ENCODE measurements at places on chromosomes 2 and 18.
A peak's percentile ranks its signal among the peaks of the same experiment; 100 is the strongest.

DNA sequence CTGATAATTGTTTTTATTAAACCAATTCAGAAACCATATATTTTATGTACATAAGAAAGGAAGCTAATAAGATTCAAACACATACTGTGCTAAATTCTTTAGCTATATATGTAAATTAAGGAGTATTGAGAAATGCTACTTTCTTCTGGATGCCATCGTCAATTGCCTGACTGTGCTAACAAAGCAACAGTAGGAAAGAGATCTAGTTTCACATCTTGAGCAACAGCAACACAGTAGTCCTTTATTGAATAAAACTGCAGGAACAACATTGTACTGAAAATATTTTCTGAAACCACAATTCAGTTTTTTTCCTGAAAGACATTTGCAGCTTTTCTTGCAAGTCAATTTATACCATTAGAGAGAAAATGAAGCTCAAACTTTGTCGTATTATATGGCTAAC lies 1404.9 kb upstream of the SLC39A10 start:
- DNase-seq = no peak

- no peak for DNase-seq
These were observed 421 bp upstream of the FAM171B start for GRCh38 chr2:186693446-186693832.

GRCh38 chr2:54081574-54081973 lies 33.8 kb upstream of the ACYP2 start:
- no peak for DNase-seq

DNA sequence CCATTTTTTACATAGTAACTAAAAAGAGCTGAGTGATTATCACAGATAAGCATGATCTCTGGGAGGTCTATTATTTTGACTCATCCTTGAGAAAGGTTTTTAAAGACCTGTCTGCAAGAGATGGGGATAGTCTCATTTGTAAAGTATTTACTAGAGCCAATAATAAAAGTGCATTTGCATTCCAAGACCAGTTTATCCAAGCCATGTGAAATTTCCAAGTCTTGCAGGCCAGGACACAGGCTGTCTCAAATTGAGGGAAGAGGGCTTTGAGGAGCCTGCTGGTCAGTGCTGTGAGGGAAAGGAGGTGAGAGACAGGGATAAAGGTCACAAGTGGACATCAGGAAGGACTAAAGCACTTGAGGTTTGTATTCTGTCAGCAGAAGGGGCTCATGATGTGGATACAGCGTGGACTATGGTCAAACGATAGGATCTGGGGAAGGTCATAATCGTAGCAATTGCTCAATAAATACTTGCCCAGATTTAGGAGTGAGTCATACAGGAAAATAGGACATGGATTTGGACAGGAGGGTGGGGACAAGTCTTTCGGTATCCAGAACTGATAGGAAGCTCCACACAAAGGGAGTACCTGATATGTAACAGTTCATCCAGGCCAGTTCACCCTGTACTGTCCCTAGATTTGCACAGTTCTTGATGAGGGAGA lies 6.6 kb upstream of the CDH2 start:
- no peak for DNase-seq

- DNase-seq = no peak
These were observed 36.2 kb upstream of the CCBE1 start for GRCh38 chr18:59733421-59733820.

DNA sequence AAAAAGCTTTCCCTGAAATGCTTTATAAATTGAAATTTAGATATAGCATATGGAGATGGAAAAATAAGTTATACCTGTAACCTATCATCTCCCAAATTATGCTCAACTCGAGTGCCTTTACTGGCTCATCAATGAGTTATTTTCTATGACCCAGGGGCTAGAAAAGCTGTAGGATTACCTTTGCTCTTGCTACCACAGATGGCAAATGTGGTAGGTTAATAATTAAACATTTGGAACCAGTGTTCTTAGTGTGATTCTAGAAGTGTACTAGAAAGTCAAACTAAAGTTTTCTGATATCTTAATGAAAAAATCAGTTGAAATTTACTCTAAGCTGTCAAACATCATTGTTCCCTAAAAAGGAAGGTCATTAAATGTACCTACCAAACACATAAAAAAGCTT lies 22.5 kb downstream of the ALS2 start:
- no peak for DNase-seq

DNA sequence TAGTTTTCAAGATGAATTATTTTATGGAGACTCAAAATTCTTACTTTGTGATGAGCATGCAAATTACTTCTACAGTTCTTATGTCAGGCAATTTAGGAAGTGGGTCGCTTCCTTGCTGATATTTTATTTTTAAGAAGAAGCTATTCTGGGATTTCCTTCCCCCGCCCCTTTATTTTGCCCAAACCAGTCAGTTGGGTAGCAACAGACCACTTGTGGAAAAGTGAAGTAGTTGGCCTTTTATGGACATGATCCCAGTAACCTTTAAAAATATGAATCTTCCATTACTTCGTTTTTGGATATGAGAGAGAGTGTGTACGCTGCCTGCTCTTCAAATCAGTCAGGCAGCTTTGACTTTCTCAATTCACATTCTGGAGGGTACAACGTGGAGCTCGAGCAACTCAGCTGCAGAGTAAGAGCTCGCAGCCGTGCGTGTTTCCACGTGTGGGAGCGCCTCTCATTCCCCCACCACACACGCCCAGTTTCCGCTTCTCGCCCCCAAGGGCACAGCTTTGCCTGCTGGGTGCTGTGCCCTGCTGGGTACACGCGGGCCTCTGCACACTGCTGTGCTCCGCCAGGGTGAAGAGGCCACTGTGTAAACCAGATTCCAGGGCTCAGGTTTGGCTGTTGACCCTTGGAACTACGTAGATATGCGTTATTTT lies 92.6 kb downstream of the ITGB1BP1 start:
- no peak for DNase-seq

DNA sequence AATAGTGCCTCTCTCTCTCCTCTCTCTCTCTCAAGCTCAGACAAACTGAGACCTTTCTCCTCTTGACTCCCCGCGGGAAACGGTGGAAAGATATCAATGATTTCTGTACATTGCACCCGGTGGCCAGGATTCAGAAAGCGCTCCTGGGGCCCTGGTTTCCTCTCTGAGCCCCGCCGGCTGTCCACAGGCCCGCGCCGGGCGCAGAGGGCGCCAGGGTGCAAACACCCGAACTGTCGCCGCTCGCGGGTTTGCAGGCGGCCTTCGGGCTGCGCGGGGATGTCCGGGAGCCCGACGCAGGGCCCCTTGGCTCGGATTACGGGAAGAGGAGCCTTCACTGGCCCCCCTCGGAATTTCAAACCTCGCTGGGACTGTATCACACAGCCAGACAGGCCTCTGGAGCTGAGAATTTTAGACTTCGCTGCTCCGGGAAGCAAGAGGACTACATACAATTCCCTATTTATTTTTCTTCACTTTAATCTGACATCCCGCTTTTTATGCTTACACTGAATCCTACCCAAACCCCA lies 5.2 kb upstream of the EN1 start:
- DNase-seq = no peak

DNA sequence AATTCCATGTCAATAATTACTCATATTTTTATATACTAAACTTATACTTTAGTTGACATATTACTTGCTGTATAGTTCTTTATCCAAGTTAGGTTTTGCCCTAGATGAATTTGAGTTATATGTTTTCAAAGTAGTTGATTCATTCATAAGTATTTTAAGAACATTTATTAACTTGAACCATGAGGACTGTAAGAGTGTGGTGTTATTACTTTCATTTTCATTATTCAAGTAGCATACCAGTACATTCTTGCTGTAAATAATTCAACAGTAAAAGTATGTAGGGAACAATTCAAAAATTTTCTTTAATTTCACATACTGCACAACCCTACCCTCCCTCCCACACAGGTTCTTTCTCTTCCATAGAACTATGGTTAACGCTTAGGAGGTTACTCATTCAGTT lies 75.4 kb downstream of the ANKRD12 start:
- no peak for DNase-seq

DNA sequence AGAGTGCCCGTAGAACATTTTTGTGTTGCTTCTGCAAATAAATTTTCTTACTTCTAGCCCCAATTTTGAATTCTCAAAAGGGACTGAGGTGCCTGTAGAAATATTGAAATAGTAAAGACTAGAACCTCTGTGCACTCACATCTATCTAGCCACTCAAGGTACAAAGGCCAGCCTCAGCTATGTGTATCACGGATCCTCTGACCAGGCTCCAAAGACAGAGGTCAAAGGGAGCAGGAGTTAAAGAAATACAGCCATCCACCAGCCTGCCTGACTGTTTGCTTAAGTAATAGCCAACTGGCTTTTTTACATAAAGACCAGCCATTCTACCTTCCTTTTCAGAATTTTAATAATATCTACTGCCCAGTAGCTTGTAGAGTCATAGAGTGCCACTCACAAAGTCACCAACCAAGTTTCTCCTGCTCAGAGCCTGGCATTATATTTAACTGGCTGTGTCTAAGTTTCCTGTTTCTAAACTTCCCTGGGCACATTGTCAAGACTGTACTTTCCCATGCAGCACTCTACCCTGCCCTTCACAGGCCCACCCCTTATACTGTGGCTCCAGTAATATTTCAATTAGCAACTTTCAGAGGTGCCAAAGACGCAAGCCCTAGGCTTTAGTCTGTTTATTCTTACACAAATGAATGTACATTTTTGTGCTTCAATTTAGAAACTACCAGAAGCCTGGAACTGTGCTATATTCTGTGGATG lies 338.3 kb upstream of the NT5C1B start:
- no peak for DNase-seq

GRCh38 chr2:16162491-16163040 lies 222.2 kb downstream of the MYCN start:
- DNase-seq = no peak

- DNase-seq = no peak
These were observed 140.1 kb upstream of the AQP4 start for GRCh38 chr18:27005589-27005988.

GRCh38 chr18:61530681-61531080 lies 197.5 kb downstream of the CDH20 start:
- no peak for DNase-seq

DNA sequence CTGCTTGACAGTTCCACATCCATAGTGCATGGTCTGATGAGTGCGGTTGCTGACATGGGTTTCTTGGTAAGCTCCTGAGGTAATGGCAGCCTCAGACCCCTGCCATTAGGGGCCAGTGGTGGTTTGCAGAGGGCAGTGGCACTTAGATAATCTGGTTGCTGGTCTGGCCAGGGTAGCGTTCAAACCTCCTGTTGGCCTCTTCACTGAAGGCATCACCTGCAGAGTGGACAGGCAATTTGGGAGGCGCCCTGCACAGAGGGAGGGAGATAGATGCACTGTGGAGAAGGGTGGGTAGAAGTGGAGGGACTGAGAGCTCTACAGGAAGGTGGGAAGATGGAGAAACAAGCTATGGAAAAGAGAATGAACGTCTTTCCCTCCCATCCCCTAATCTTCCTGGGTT lies 3.7 kb downstream of the HTRA2 start:
- DNase-seq = no peak

- DNase-seq = peak; percentile 9
These were observed 871 bp upstream of the ALS2 start for GRCh38 chr2:201781557-201782051.

- DNase-seq = no peak
These were observed 169.5 kb downstream of the SLC8A1 start for GRCh38 chr2:40282428-40282827.

DNA sequence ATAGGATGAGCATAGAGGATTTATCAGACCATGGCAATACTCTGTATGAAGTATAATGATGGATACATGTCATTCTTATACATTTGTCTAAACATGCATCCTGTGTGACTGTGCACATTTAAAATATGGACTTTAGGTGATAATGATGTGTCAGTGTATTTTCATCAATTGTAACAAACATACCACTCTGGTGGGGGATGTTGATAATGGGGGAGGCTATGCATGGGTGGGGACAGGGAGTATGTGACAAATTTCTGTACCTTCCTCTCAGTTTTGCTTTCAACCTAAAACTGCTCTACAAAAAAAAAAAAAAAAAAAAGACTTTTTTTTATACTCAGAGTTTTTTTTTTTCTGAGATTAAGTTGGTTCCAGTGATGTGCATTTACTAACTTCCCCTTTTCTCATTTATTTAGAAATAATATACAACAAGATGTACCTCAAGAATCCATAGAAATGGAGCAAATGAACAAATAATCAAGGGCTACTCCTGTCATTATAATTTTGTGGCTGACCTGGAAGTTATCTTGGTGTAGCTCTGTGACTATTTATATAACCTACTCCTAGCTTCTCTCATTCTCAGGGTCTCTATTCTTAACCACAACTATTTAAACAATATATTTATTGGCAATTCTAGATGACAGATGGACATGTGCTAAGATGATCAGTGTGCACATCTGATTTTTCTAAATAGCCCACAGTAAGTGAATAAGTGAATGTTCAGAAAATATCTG lies 108.9 kb upstream of the ITGA4 start:
- no peak for DNase-seq

DNA sequence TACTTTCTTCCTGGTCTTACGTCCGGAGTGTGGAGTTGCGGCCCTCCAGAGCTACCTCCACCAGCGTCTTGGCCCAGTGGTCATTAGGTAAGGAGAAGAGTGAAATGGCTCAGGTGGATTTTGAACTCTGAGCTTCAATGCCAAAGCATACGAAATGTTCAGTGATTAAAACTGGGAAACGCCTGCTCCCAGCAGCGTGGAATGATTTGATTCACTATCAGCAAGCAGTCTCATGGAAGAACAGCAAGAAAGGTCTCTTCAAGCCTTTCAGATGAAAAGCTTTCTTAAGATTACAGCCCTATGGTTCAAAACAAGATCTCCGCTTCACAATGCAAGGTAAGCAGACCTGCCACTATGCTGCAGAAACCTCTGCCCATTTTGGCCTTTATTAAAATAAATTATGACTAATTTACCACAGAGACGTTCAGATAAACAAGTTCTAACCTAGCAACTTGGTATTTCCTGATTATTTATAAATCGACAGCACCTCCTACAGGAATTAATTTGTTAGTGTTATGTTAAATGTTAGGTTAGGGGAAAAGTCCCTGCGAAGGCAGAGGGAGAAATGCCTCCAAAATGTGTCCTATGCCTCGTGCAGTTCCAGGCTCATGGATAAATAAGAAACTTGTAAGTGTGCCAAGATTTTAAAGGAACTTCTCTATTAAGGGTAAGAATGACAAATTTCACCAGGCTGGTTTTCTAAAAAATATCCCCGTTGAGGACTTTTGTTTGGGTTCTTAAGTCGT lies 10.1 kb downstream of the SP9 start:
- DNase-seq = peak; percentile 36

DNA sequence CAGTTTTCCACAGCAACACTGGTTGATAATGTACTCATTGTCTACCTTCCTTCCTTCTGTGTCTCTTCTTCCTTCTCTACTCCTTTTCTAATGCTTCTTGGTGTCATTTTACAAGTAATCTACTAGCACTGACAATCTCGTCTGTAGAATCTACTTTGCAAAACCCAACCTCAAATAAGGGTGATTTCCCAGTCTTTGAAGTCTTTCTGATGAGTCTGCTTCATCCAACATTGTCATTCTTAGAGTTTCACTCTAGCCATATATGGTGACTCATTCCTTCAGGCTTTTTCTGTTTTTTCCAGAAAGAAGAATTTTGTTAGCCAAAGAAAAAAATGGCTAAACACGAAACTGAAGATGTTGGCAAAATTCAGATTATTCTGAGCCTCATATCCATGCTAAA lies 288.7 kb downstream of the MBD2 start:
- DNase-seq = no peak

GRCh38 chr2:96806468-96807126 lies 9.5 kb upstream of the CNNM3 start:
- DNase-seq = peak; percentile 47

GRCh38 chr18:28075501-28075900 lies 101.4 kb downstream of the CDH2 start:
- no peak for DNase-seq

GRCh38 chr2:127165539-127165935 lies 54.6 kb downstream of the CYP27C1 start:
- no peak for DNase-seq

Data from CD4-positive, alpha-beta T cell treated with Interleukin-2 at 100 ng/mL for 4 hours (primary cell).